ENCODE measurements at places on chromosomes 6 and 20. TPM values are rescaled to one million over a fixed set of nuclear protein-coding genes. Genes with fewer than 3 reads are reported as not detected.

CGA gene
- total RNA-seq, result not detected

GRCh38 chr6:158033751-158034702, 52.4 kb downstream of the SYNJ2 start:
- H3K36me3 ChIP-seq, result peaks cover 21% of the 10 kb centered on the region
- H3K27ac ChIP-seq, result no peak overlapping the region

SPEF1 gene
- total RNA-seq, result not detected

DNA sequence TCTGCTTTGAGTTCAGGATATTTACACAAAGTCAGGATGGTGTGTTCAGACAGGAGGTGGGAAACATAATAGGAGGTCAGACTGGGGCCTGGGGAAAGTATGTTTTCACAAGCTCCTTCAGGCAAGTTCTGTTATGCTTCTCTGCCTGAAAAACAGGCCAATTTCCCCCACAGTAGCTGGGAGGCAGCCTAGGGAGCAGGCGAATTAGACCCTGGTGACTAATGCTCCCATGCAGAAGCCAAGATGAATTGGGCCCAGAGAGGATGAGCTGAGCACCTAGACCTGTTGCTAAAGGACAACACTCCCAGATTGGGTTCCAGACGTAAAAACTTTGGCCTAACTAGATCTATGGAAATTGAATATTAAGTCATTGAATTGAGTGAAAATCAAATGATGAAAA, 142.2 kb upstream of the MAP3K7 start:
- H3K27ac ChIP-seq, result no peak overlapping the region
- H3K4me1 ChIP-seq, result no peaks in the 10 kb centered on the region
- no peak for DNase-seq
- no peak overlapping the region for H3K4me3 ChIP-seq
- H3K36me3 ChIP-seq, result no peaks in the 10 kb centered on the region

- DNase-seq, result no peak
- H3K27ac ChIP-seq, result no peak overlapping the region
- no peaks in the 10 kb centered on the region for H3K36me3 ChIP-seq
- 0 out of 2 replicates have a peak, but pooled peaks cover 3% of the 10 kb centered on the region for H3K4me1 ChIP-seq
- H3K27me3 ChIP-seq, result peaks cover 11% of the 10 kb centered on the region
These were observed 41.9 kb downstream of the PLEKHG1 start for GRCh38 chr6:150641398-150642139.

PRSS16 gene
- not detected for total RNA-seq

Data from SJSA1 (cell line).